ENCODE measurements at places on chromosomes 12 and 14.
A peak's percentile ranks its signal among the peaks of the same experiment; 100 is the strongest.

- H3K27ac ChIP-seq, result no peak overlapping the region
- H3K4me1 ChIP-seq, result peaks cover 22% of the 10 kb centered on the region
- no peak for DNase-seq
- H3K27me3 ChIP-seq, result peaks cover 37% of the 10 kb centered on the region
These were observed 630 bp downstream of the NELL2 start for GRCh38 chr12:44875417-44875953.

DNA sequence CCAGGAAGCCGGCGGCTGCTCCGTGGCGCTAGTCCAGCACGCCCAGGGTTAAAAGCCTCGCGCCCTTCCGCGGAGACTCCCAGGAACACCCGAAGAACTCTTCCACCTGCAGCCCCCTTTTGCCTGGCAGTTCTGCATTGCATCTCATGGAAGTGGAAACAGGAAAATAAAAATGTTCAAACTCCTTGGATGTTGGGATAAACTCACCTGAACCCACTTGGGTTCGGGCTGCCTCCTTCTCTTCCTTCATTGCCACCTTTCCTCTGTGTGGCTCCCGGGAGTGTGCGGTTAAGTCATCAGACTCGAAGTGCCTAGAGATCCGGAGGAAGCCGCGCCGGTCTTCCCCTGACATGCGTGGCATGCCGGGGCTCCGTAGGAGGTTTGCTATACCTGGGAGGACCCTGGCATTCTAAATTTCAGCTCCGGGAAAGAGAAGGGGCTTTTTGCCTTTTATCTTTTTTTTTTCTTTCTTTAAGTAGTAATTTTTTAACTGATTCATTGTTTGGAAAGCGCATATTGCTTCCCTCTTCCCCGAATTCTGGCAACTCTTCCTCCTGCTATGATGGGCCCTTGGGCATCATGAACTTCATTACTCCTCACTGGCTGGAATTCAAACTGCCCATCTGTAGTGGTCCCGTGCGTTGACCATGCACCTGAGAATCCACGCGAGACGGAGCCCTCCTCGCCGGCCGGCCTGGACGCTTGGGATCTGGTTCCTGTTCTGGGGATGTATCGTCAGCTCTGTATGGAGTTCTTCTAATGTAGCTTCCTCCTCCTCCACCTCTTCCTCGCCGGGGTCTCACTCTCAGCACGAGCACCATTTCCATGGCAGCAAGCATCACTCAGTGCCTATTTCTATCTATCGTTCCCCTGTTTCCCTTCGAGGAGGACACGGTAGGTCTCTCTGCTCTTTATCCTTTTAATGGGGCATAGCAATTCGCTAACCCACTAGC, 931.4 kb downstream of the DIO2 start:
- no peak for DNase-seq
- H3K4me1 ChIP-seq, result no peaks in the 10 kb centered on the region
- peaks cover 38% of the 10 kb centered on the region for H3K27me3 ChIP-seq
- no peaks in the 10 kb centered on the region for H3K36me3 ChIP-seq

- DNase-seq, result no peak
- no peaks in the 10 kb centered on the region for H3K27me3 ChIP-seq
- H3K27ac ChIP-seq, result peak overlapping the region; percentile 97
- peaks cover 16% of the 10 kb centered on the region for H3K36me3 ChIP-seq
- peaks cover 24% of the 10 kb centered on the region for H3K4me1 ChIP-seq
- peak overlapping the region; percentile 99 for H3K4me3 ChIP-seq
These were observed 530 bp downstream of the ARL1 start for GRCh38 chr12:101407049-101407435.

DNA sequence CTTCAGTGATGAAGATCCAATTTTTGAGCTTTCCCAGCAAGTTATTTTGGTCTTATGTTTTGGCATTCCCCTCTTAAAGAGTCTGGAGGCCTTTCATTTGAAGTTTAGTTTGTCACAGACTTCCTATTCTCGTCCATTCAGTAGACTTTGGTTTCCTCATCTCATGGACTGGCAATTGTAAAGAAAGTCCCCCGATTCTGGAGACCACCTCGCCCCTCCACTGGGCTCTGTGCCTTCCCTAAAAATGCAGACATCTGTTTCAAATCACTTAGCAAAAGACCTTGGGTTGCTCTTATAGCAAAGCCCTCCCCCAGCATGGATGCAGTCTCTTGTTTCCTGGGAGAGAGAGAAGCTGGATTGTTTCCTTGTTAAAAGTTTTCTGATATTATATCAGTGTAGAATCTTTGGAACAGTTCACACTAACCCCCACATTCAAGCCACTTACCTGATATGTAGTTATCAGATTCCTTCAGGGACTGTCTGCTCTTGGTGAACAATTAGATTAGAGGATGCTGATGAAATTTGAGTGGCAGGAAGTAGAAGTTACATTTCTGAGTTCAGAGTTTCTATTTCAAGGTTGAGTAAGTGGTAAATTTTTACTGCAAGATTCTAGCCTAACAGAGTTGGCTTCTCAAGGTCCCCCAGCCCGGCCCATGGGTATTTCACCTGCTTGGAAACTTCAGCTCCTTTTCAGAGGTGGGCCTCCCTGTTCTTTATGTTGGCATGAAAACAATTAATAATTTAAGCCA, 56.3 kb downstream of the PLXNC1 start:
- H3K27ac ChIP-seq, result peak overlapping the region; percentile 98
- H3K27me3 ChIP-seq, result no peaks in the 10 kb centered on the region
- no peak for DNase-seq
- peaks cover 73% of the 10 kb centered on the region for H3K4me1 ChIP-seq
- H3K4me3 ChIP-seq, result peak overlapping the region; percentile 72

GRCh38 chr14:67515386-67516079, 17.6 kb upstream of the PLEKHH1 start:
- no peaks in the 10 kb centered on the region for H3K36me3 ChIP-seq
- H3K4me1 ChIP-seq, result peaks cover 41% of the 10 kb centered on the region
- no peaks in the 10 kb centered on the region for H3K27me3 ChIP-seq
- DNase-seq, result peak; percentile 48

DNA sequence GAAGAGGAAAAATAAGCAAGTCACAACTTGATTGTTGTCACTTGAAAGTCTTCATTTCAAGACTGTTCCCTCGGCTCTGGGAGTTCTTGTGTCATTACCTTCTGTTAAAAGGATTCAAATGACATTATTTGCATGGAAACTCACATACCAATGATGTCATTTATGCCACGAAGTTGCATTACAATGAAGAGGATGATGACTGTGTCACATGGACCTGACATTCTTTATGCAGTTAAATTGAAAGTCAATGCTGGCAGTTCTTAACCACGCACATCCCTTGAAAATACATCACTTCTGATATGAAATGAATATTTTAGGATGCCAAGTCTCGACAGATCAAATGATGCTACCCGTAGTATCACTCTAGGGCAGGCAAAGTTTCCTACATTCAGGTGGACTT, 1069.5 kb downstream of the VRK1 start:
- no peak overlapping the region for H3K4me3 ChIP-seq
- H3K27me3 ChIP-seq, result no peaks in the 10 kb centered on the region
- H3K36me3 ChIP-seq, result no peaks in the 10 kb centered on the region
- H3K4me1 ChIP-seq, result no peaks in the 10 kb centered on the region

DNA sequence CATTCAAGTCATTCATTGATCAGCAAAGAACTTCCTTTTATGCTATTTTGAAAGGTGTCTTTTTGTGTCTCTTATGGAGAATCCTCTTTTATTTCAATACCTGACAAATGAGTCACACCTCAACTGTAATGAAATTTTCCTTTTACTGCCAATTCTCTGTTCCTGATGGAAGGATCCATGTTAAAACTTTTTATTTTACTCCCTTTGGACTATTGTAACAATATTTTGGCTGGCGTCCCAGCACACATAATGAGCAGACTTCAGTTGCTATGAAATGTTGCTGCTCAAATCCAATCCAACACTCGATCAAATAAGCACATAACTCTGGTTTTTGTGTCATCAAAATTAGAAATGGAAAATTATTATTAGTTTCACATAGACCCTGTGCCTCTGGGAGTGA, 21.9 kb upstream of the SLC15A5 start:
- no peak overlapping the region for H3K4me3 ChIP-seq
- H3K36me3 ChIP-seq, result no peaks in the 10 kb centered on the region
- no peak for DNase-seq

GRCh38 chr12:49543221-49543913, 4.5 kb downstream of the KCNH3 start:
- no peak overlapping the region for H3K4me3 ChIP-seq
- peaks cover 29% of the 10 kb centered on the region for H3K4me1 ChIP-seq
- no peak overlapping the region for H3K27ac ChIP-seq
- H3K36me3 ChIP-seq, result no peaks in the 10 kb centered on the region
- DNase-seq, result no peak

- H3K4me3 ChIP-seq, result peak overlapping the region; percentile 78
- no peak for DNase-seq
- no peak overlapping the region for H3K27ac ChIP-seq
- H3K4me1 ChIP-seq, result peaks cover 36% of the 10 kb centered on the region
- H3K36me3 ChIP-seq, result no peaks in the 10 kb centered on the region
- H3K27me3 ChIP-seq, result peaks cover 53% of the 10 kb centered on the region
These were observed 1.2 kb downstream of the KCNK13 start for GRCh38 chr14:90062822-90063539.

DNA sequence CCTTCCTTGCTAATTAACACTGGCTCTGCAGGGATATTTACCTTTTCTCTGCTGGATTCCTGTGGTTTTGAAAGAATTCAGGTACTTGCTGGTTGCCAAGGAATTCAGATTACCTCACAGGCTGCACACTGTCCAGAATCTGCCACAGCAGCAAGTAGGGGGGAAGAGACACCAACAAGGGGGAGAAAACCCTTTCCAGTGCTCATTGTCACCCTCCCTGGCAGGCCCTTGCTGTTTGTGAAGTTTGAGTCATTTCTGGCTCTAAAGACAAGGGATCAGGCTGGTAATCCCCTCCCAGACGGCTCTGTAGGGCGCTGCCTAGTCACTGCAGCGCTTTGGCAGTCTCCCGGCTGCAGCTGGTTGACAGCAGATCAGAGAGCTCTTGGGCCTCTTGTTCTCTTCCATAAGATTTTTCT, 50.8 kb downstream of the TTLL5 start:
- no peak overlapping the region for H3K27ac ChIP-seq
- DNase-seq, result no peak
- no peaks in the 10 kb centered on the region for H3K27me3 ChIP-seq

- no peak overlapping the region for H3K4me3 ChIP-seq
- no peaks in the 10 kb centered on the region for H3K4me1 ChIP-seq
- H3K27ac ChIP-seq, result no peak overlapping the region
- DNase-seq, result no peak
These were observed 837.6 kb downstream of the VRK1 start for GRCh38 chr14:97634751-97635150.

GRCh38 chr14:55715889-55716288, 135.9 kb downstream of the KTN1 start:
- H3K4me3 ChIP-seq, result no peak overlapping the region
- DNase-seq, result no peak
- H3K27ac ChIP-seq, result no peak overlapping the region
- no peaks in the 10 kb centered on the region for H3K36me3 ChIP-seq
- no peaks in the 10 kb centered on the region for H3K4me1 ChIP-seq

DNA sequence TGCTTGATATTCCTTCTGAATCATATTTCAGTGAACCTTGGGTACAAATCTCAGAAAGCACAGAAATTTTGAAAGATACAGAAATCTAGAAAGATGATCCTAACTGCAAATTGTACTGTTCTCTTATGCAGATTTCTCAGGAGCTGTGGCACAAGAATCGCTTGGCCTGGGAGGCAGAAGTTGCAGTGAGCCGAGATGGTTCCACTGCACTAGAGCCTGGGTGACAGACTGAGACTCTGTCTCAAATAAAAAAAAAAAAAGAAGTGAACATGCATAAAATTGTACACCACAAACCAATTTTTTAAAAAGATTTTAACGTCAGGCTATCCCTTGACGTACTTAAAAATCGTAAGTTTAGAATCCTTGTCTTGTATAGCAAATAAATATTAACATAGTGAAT, 31.3 kb downstream of the SCAF11 start:
- H3K27ac ChIP-seq, result no peak overlapping the region
- peaks cover 11% of the 10 kb centered on the region for H3K4me1 ChIP-seq
- DNase-seq, result no peak
- no peak overlapping the region for H3K4me3 ChIP-seq

DNA sequence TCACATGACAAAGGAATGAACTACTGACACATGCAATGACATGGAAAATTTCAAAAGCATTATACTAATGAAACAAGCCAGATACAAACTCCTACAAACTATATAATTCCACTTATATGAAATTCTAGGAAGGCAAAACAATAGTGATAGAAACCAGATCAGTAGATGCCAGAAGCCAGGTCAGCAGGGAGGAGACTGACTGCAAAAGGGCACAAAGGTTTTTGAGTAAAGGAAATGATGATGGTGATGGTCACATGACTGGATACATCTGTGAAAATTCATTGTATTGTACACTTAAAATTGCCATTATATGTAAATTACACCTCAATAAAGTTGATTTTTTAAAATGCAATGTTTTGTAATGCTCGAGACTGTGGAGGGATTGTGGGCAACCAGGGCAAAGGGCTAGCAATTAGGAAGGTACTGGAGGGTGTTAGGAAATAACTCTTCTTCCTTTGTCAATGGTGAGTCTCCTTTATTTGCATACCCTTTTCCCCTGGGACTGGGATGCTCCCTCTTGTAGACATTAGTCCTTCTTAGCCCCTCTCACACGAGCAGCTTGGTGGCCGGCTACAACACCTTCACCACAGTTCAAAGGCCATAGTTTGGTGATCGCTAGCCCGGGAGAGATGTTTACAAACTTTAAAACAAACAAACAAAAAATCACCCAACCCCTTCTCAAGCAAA, 6.7 kb upstream of the PRPF40B start:
- no peak overlapping the region for H3K27ac ChIP-seq
- no peak overlapping the region for H3K4me3 ChIP-seq
- H3K4me1 ChIP-seq, result peaks cover 9% of the 10 kb centered on the region

GRCh38 chr12:51682981-51683380, 91.9 kb downstream of the SCN8A start:
- H3K36me3 ChIP-seq, result no peaks in the 10 kb centered on the region
- no peaks in the 10 kb centered on the region for H3K4me1 ChIP-seq
- H3K4me3 ChIP-seq, result no peak overlapping the region
- no peak for DNase-seq
- H3K27ac ChIP-seq, result no peak overlapping the region
- H3K27me3 ChIP-seq, result peaks cover 8% of the 10 kb centered on the region

GRCh38 chr12:93402333-93403311, 24.9 kb downstream of the NUDT4 start:
- H3K4me3 ChIP-seq, result no peak overlapping the region
- H3K36me3 ChIP-seq, result peaks cover 51% of the 10 kb centered on the region
- peaks cover 6% of the 10 kb centered on the region for H3K4me1 ChIP-seq
- H3K27me3 ChIP-seq, result no peaks in the 10 kb centered on the region
- no peak for DNase-seq
- peak overlapping the region; percentile 30 for H3K27ac ChIP-seq

GRCh38 chr14:93751946-93752655, 36.2 kb downstream of the PRIMA1 start:
- peaks cover 3% of the 10 kb centered on the region for H3K27me3 ChIP-seq
- H3K27ac ChIP-seq, result no peak overlapping the region
- DNase-seq, result no peak
- no peaks in the 10 kb centered on the region for H3K4me1 ChIP-seq
- no peaks in the 10 kb centered on the region for H3K36me3 ChIP-seq

GRCh38 chr12:24173067-24173466, 223.6 kb upstream of the SOX5 start:
- peak overlapping the region; percentile 77 for H3K27ac ChIP-seq
- no peaks in the 10 kb centered on the region for H3K27me3 ChIP-seq
- H3K4me1 ChIP-seq, result peaks cover 24% of the 10 kb centered on the region
- no peak overlapping the region for H3K4me3 ChIP-seq
- no peak for DNase-seq
